Subcutaneous preadipocyte (primary cell): ENCODE measurements at places on chromosomes 16 and 17. TPM values are rescaled to one million over a fixed set of nuclear protein-coding genes. Genes with fewer than 3 reads are reported as not detected.

Gene CPNE2
- total RNA-seq = 12.1 and 15.6 TPM in 2 replicates

Gene SPDYE4
- total RNA-seq = not detected in 2 replicates

Gene FAM234A
- 50.4 and 52.9 TPM in 2 replicates for total RNA-seq

Gene TBC1D3H
- total RNA-seq = not detected in 2 replicates

Gene CRYM
- 0.37 and 0.59 TPM in 2 replicates for total RNA-seq

Gene KRT16
- not detected in 2 replicates for total RNA-seq

Gene TAC4
- total RNA-seq = not detected in 2 replicates

Gene SOST
- not detected in 2 replicates for total RNA-seq

Gene LGALS9
- 0.20 and 0.37 TPM in 2 replicates for total RNA-seq

Gene MT1F
- 0.37 TPM in 1 of 2 replicates, not detected in the other for total RNA-seq
